ENCODE measurements at places on chromosomes 1 and 21. TPM values are rescaled to one million over a fixed set of nuclear protein-coding genes. Genes with fewer than 3 reads are reported as not detected.

Gene HUNK
- under 0.01 TPM for total RNA-seq

Gene PGBD5
- total RNA-seq = 0.57 TPM

Gene LEPROT
- total RNA-seq = 37.9 TPM

Gene CASQ2
- under 0.01 TPM for total RNA-seq

Gene RGS13
- total RNA-seq = 0.14 TPM

Gene BEND5
- not detected for total RNA-seq

Gene C1orf141
- total RNA-seq = not detected

Gene HSF2BP
- 1.7 TPM for total RNA-seq

Gene ESPN
- not detected for total RNA-seq

Gene FAM72A
- 3.5 TPM for total RNA-seq

Gene SMAP2
- total RNA-seq = 15.9 TPM

Gene HAPLN2
- not detected for total RNA-seq

Gene RIMS3
- 0.14 TPM for total RNA-seq

Gene C1QTNF12
- 0.83 TPM for total RNA-seq

Gene FAM177B
- not detected for total RNA-seq

Gene MCL1
- 177 TPM for total RNA-seq

Gene CSF3R
- total RNA-seq = 0.28 TPM

Gene PPIAL4G
- total RNA-seq = not detected

Gene PROX1
- total RNA-seq = under 0.01 TPM

Gene C1orf185
- not detected for total RNA-seq

Gene MPL
- total RNA-seq = not detected

Gene ERVH48-1
- total RNA-seq = not detected

Gene TMEM269
- under 0.01 TPM for total RNA-seq

Gene CLCNKB
- 0.14 TPM for total RNA-seq

Gene NCAM2
- total RNA-seq = 1.8 TPM

Gene TRIM45
- 1.7 TPM for total RNA-seq

Gene IL22RA1
- not detected for total RNA-seq

Gene IVNS1ABP
- 37.0 TPM for total RNA-seq

Gene ADCY10
- under 0.01 TPM for total RNA-seq

Gene ADAM30
- not detected for total RNA-seq

Gene GABPA
- total RNA-seq = 26.9 TPM

Gene CFAP74
- not detected for total RNA-seq

Gene FOXO6
- total RNA-seq = not detected

Gene MRPL9
- 102 TPM for total RNA-seq

Gene DMBX1
- total RNA-seq = not detected

Gene KLF17
- 0.09 TPM for total RNA-seq

Gene NOS1AP
- total RNA-seq = not detected

Gene TEKT2
- total RNA-seq = 0.09 TPM

Gene GPR37L1
- under 0.01 TPM for total RNA-seq

Gene NPHS2
- total RNA-seq = not detected

Gene MAEL
- not detected for total RNA-seq
